Substantia nigra (tissue), 51 donors: ENCODE measurements at places on chromosomes 4 and X.

GRCh38 chrX:75655627-75656026 is 129.4 kb downstream of the MAGEE2 start:
- no peak for DNase-seq

- DNase-seq, result no peak
Measured at GRCh38 chr4:111228396-111228795, 605.5 kb upstream of the PITX2 start.

DNA sequence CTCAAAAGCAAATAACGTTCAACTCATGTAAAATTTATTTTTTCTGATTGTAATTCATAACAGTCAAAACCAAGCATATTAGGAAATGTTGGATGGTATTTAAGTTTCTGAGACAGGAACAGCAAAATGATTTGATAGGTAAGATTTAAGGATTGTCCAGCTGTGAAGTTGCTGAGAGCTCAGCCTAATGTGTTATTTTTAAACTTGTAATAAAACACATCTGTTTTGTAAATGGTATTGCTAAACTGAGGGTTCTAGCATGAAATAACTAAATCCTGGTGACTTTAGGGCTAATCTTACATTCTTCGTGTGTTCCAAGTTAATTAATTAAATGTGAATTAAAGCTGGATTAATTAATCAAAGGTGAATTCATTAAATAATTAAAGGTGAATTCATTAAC is 13.3 kb downstream of the TLR10 start:
- no peak for DNase-seq

GRCh38 chr4:8840006-8840793 is 31.4 kb downstream of the HMX1 start:
- no peak for DNase-seq

GRCh38 chrX:154531626-154532025 is 15.0 kb downstream of the G6PD start:
- no peak for DNase-seq

- no peak for DNase-seq
Measured at GRCh38 chrX:14899607-14900006, 26.4 kb downstream of the MOSPD2 start.

DNA sequence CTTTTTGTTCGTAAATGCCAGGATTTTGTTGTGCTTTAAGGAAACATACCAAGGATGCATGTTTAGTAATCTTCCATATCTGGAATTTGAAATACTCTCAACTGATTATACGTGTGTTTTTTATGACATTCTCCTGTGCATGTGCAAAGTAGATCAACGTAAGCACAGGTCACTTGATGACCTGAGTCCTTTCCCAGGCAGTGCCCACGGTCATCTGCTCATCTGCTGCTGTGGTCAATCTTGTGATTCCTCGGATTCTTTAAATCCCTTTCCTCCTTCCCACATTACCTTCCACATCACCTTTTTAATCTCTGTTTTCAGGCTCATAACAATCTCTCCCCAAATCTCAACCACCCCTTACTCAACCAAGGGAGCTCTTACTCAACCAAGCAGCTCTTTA is 104.1 kb downstream of the RASL11B start:
- no peak for DNase-seq

DNA sequence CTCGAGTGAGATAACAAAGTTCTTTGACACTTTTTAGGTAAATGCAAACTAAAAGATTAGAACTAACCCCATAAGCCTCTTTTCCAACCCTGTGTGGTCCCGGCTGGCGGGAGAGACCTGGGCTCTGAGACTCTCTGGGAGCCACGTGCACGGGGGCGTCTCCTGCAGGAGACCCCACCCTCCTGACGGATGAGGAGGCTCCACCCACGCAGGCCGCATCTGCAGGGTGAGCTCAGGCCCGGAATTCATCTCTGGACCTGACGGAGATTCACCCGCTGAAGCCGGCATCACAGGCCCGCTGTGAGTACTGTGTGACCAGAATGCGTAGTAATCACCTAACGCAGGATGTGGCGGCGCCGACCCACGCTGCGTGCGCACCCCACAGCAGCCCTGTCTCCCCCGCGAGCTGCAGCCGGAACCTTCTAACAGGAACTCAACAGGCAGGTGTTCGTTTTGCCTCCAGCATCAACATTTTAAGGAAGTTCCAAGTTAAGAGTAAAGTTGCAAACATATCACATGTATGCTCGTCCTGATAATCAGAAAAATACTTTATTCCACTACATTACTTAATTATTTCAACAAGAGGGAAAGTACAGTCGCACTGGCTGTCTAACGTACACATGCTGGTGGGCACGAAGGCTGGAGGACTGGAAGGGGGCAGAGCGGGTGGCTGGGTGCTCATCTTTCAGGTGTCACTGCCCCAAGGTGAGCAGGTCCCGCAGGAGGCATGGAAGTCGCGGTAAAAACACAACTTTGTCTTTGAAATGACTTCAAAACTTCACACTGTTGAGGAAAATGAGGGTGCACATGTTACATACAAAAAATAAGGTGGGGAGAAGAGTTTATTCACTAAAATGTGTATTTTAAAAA is 44.5 kb downstream of the FGFRL1 start:
- no peak for DNase-seq

DNA sequence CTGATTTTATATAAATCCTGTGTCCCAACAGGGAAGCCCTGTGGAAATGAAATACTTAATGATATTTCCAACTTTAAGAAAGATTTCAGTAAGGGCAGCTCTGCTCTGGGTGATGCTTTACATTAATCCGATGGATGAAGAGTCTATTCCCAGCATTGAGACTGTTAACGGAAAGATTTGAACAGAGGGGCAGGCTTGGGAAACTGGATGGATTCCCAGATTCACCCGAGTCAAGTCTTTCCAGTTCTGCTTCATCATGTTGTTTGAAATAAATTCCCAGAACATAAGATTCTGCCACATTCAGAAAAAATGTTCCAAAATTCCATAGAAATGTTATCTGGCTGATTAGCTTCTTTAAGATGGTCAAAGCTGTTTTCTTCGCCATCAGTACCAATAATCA is 246.0 kb downstream of the FBXW7 start:
- no peak for DNase-seq

GRCh38 chr4:106450249-106450648 is 81.7 kb upstream of the GIMD1 start:
- DNase-seq, result no peak

- DNase-seq, result peak; percentile 31
Measured at GRCh38 chrX:104112326-104112951, at the start of gene ZCCHC18. Gene ZCCHC18, plus strand, starts transcription at chrX:104112523. Its CDS starts 1,589 bp downstream, at chrX:104114112.

DNA sequence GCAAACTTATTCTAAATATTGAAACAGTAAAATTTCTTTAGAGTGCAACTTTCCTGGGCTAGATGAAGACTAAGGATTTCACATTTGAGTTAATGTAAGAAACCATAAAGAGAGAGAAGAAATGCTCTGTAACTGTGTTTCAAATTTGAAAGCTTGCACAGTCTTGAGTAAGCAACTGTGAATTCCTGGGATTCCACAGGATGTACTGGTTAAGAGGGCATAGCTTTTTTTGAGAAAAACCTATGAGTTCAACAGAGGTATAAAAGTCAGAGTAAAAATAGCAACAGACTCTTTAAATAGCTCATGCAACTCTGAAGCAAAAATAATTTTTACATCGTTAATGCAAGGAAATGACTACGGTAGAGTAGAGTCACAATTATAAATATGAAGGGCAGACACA is 25.5 kb downstream of the ZNF330 start:
- DNase-seq, result no peak

DNA sequence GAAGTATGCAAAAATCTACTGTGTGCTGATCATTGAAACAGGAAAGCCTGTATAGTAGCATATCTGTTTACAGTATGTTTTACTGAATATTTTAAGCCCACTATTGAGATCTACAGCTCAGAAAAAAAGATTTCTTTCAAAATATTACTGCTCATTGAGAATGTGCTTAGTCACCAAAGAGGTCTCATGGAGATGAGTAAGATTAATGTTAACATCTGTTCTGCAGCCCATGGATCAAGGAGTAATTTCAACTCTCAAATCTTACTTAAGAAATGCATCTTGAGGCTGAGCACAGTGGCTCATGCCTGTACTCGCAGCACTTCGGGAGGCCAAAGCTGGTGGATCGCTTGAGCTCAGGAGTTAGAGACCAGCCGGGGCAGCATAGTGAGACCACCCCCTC is 3.3 kb downstream of the RNF4 start:
- DNase-seq, result no peak

- no peak for DNase-seq
Measured at GRCh38 chrX:35798042-35798441, at the start of gene MAGEB16. Gene MAGEB16, plus strand, starts transcription at chrX:35798342. Its CDS starts 3,855 bp downstream, at chrX:35802197.

DNA sequence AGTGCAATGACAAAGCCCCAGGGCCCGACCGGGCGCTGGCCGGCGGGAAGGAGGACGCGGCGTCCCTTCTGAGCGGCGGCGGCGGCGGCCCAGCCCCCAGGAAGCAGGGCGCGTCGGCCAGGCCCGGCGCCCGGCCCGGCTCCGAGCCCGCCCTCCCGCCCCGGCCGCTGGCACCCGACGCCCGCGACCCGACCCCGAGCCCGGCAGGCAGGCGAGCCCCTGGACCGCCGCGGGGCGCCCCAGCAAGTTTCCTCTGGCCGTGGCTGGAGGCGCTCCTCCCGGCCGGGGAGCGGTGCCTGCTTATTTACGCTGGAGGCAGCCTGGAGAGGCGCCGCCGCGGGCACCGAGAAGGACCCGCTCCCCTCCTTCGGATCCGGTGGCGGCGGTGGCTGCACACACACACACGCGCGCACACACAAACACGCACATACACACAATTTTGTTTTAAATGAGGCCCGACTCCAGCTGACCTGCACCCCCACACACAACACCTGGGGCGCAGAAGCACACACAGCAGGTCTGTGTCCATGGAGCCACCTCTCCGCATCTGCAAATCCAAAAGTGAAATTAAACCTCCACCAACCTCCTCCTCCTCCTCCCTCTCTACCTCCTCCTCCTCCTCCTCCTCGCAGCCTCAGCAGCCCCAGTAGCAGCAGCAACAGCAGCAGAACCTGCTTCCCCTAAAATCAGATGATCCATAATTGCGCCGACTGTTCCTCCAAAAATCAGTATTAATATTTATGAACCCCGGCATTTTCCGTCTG is 669 bp downstream of the IRF2 start:
- DNase-seq, result no peak

- no peak for DNase-seq
Measured at GRCh38 chrX:119190831-119191230, 45.3 kb upstream of the PGRMC1 start.

DNA sequence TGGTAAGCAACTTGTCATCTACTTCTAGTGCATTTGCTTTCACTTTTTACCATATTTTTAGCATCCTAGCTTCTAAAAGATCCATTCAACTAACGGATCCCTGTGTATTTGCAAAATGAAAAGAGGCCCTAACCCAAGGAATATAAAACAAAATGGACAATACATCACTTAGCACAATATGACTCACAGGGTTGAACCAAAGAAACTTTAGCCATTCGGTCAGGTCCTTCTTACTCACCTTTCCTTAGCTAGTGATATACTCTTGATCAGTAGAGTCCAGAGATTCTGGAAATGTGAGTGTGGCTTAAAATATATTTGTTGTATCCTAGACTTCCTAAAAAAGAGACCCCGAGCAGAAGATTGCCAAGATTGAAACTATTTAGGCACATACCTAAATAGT is 19.5 kb downstream of the TMPRSS11E start:
- no peak for DNase-seq

- no peak for DNase-seq
Measured at GRCh38 chrX:15448010-15448639, 45.0 kb downstream of the PIR start.

DNA sequence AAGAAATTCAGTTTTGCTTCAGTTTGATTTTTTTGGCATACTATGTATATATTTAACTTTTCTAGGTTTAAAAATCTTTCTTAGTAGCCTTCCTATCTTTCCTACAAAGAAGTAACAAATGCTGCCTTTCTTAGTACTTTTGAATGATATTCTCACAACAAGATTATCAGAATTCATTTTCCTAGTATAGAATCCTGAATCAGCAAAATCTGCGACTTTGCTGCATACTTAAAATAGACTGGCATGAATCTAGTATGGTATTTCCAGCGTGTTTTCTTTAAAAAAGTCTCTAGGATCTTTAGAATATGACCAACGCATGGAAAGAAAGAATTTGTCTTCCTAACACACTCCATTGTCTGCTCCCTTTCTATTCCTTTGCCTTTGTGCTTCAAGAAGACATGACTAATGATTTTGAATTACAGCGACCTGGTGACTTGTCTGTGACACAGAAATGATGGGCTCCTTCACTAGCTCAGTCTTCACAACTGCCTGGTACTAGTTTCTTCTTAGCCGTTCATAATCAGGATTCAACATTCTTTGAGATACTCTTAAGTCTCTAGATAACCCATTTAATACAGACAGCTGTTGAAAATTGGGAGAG is 349.8 kb downstream of the PPARGC1A start:
- DNase-seq, result no peak

- DNase-seq, result no peak
Measured at GRCh38 chr4:52555356-52555716, 103.8 kb downstream of the USP46 start.

DNA sequence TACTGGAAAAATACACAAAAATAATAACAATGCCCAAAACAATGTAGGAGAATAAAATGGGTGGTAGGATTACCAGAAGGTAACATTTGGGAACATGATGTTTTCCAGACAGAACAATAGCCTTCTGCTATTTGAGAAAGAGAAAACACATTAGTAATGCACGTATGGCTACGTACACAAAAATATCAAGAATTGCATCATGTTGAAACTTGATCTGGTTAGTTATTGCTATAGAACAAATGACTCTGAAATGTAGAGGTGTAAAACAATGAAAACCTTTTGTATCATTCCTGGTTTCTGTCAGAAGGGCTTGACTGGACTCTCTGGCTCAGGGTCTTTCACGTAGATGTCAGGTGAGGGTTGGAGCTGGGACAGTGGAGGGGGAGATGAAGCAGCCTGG is 1040.0 kb downstream of the FAT4 start:
- no peak for DNase-seq

DNA sequence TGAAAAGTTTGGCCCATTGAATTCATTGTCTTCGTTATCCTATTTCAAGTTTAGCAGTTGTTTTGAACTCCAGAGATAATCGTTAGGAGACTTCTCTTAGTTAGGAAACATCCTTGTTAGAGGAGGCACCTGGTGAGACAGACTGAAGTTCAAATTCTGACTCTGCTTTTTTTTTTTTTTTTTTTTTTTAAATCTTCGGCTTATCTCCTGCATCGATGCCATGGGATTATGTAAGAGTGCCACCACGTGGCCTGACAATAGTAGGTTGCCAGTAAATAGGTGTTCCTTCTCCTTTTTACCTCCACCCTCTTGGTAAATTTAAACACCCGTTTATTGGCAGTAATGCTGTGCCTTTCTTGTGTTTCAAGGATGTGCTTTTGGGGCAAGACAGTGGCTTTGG is 149.3 kb downstream of the SOWAHB start:
- DNase-seq, result no peak

- no peak for DNase-seq
Measured at GRCh38 chrX:3450881-3451570, 104.6 kb upstream of the MXRA5 start.

- DNase-seq, result no peak
Measured at GRCh38 chr4:125433453-125433852, 118.7 kb downstream of the FAT4 start.
